ENCODE measurements at places on chromosomes 4 and X.
A peak's percentile ranks its signal among the peaks of the same experiment; 100 is the strongest.

DNA sequence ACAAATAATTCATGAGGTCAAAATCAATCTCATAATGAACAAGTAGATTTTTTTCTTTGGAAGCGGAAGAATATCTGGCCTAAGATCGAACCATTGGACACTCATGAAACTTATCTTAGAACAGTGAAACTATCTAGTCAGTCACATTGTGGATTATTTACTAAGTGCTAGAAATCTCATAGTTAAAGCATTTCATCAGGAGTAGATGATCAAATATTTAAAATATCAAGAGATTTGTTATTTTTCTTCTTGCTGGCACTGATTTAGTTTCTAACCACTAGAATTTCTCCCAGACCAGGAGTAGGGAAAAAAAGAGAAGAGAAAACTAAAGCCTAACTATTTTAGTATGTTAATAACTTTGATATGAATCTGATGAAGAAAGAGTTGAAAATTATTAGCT, 105.5 kb downstream of the SHROOM3 start:
- DNase-seq: no peak

DNA sequence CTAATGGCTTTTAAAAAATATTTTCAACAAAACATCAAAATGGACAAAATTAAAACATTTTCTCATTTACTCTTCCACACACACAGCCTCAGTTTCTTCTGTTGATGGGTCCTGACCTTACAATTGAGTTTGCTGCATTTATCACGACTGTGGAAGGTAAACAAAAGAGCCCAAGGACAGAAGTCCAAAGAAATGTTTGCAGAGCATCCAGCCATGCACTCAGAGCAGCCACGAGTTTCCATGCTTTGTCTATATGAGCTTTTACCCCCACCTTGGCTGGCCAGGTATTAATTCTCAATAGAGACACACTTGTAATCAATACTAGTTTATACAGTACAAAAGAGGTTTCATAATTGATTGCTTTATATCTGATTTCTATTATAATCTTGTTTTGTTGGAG, 85.0 kb upstream of the WDFY3 start:
- no peak for DNase-seq

GRCh38 chr4:10100734-10101216, 15.8 kb downstream of the WDR1 start:
- DNase-seq: no peak

- no peak for DNase-seq
These were observed 82.3 kb upstream of the PPP2R3B start for GRCh38 chrX:468979-469378.

DNA sequence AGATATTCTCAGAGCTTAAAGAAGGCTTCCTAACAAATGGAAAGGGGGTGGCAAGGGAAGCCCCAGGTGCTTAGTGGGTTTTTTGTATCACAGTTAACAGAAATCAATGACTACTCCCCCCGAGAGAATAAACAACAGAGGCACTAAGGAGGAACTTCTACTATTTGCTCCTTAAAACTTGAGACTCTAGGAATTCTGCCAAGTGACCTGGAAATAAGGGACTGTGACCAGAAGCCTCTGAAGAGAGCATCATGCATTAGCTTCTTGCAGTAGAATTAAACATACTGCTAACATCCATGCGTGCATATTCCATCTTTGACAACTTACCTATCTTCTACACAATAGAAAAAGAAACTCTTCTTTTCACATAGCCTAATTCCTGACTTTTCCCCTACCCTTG, 86.8 kb downstream of the CAMK2D start:
- DNase-seq: no peak

GRCh38 chr4:7813674-7814073, 126.0 kb downstream of the AFAP1 start:
- no peak for DNase-seq

DNA sequence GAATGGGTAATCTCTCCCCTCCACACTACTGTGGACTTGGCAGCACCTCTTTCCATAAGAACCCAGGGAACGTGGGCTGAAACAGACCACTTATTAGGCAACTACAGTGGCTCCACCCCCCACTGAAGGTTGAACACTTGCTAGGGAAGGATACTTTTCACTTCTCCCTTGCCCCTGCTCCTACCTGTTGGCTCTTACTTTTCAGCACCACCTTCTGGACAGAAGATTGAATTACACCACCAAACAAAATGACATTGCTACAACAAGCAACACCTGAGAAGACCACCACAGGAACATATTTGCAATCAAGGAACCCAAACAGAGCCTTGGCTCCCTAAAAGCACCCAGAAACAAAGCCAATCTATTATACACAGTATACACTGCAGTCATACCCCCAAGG, 132.1 kb upstream of the CXCL13 start:
- DNase-seq: no peak

- DNase-seq: no peak
These were observed 31.3 kb upstream of the GNRHR start for GRCh38 chr4:67785528-67785927.

GRCh38 chr4:141636771-141637460, 533 bp downstream of the IL15 start:
- DNase-seq: peak; percentile 32

GRCh38 chrX:149871940-149872339, 9.0 kb upstream of the MAGEA8 start:
- DNase-seq: peak; percentile 19

DNA sequence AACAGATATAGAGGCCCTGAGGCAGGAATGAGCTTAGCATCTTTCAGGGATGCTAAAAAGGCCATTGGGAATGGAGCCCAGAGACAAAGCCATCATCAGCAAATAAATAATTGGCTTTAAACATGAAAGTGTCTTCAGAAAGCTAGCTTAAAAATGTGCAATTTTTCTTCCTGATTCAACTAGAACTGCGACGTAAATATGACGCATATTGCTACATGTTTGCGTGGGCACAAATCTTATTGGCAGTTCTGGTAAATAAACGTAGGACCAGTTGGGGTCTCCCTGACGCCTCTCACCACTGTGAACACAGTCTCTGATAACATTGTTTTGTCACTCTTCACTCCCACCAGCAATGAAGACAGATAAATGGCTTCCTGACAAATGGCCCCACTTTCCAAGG, 97.3 kb upstream of the SRD5A3 start:
- no peak for DNase-seq

DNA sequence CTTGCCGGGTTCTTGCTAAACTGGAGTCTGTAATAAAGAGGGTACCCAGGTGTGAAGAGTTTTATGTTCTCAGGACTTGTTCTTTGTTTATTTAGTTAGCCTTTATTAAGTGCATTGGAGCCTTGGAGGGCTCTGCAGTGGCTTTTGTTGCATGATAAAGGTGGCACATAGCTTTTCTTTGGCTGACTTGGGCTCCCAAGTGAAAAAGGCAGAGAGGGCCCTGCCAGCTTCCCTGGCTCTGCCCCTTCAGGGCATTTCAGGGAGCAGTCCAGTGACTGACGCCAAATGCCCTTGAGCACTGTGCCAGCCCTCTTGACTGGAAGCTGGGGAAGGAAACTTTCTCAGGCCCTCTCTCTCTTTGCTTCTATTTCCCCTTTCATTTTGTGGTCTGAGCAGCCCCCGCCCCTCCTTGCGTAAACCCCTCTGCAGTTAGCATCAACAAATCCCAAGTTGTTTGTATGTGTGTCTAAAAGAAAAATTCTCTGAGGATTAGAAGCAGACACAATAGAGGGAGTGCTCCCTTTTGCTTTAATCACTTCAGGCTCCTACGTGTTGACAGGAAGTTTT, 152.2 kb downstream of the NHS start:
- no peak for DNase-seq

GRCh38 chr4:26233350-26233749, 87.5 kb upstream of the RBPJ start:
- DNase-seq: no peak

DNA sequence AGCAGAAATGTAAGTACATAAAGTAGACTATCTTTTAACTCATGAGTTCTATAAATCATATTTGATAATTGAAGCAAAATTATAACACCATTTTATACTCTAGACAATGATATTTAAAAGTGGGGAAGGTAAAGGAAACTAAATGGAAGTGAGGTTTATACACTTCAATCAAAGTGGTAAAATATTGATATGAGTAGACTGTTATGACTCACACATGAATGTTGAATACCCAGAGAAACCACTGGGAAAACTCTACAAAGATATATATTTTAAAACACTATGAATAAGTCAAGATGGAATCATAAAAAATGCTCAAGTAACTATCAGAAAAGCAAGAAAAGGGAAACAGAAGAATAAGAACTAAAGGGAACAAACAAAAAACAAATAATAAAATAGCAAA, 8.4 kb downstream of the VSIG1 start:
- DNase-seq: no peak

DNA sequence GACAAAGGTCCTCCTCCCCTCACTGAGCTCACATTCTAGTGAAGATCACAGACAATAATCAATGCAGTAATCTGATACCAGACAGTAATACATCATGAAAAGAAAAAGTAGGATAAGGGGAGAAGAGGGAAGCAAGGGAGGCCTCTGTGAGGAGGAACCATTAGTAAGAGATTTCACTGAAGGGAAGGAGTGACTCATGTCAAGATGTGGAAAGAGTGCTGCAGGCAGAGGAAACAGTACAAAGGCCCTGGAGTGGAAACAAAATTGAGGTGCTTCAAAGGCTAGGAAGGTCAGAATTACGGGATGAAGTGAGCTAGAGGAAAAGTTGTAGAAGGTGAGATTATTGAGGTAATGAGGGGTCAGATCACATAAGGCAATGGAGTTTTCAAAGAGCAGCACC, 38.1 kb downstream of the LAMTOR3 start:
- no peak for DNase-seq

GRCh38 chr4:169376421-169376820, 105.7 kb upstream of the SH3RF1 start:
- DNase-seq: no peak

DNA sequence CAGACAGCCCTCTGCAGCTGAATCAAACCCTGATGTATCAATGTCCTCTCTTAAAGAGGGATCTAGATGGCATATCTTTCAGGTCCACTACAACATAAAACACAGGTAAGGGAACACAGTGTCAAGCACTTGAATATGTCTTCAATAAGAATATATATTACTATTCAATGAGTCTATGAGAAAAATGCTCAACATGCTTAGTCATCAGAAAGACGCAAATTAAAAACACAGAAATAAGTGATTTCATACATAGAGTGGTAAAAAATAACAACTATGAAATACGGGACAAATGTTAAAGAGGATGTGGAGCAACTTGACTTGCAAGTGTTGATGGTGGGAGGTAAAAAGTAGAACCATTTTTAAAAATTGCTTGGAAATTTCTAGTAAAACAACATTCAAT, 544.6 kb upstream of the HS3ST1 start:
- no peak for DNase-seq

DNA sequence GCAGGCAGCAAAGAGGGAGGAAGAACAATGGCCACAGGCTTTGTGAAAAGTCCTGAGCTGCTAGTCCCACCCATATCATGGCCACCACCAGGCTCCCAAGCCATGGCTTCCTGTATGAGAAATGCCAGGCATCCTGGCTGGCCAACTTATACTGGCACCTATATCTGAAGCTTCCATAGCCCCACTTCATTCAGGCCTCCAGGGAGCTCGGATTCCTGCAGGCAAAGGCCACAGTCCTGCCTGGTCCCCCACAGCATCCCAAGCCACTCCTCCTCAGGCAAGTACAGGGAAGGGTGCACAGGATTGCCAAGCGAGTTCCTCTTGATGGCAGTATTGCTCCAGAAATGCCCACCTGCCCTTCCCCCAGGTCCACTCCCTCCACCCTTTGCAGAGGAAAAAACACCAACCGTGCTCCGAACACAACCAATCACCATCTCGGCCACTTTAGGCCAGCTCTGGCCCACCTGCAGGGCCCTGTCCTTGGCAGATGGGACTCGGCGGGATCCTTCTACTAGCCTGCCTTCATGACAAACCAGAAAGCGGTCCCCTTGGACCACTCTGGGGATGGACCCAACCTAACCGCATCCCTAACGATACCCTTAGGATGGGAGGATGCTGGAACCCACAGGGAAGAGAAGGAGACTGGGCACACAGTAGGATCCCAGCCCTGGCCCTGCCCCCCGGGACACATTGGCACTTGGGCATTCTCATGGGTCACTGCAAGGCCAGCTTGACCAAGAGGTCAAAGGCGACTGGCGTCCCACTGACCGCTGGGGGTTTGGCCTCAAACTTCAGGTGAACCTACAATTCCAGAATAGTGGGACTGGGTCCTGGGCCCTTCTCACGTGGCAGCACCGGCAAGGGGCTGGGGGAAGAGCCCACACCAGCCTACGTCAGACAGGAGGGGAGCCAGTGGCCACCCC, 220.4 kb upstream of the AGTR2 start:
- DNase-seq: no peak

- no peak for DNase-seq
These were observed 156.6 kb upstream of the SCML1 start for GRCh38 chrX:17580539-17581152.
